Endodermal cell (in vitro differentiated cells): ENCODE measurements at places on chromosomes 1 and 21.

- no peak for DNase-seq
These were observed 3.5 kb downstream of the TIAM1 start for GRCh38 chr21:31340514-31340913.

- no peak for DNase-seq
These were observed 10.5 kb upstream of the SLAMF1 start for GRCh38 chr1:160657250-160657781.

- no peak for DNase-seq
These were observed 201.3 kb upstream of the ADGRL4 start for GRCh38 chr1:79207786-79208185.

DNA sequence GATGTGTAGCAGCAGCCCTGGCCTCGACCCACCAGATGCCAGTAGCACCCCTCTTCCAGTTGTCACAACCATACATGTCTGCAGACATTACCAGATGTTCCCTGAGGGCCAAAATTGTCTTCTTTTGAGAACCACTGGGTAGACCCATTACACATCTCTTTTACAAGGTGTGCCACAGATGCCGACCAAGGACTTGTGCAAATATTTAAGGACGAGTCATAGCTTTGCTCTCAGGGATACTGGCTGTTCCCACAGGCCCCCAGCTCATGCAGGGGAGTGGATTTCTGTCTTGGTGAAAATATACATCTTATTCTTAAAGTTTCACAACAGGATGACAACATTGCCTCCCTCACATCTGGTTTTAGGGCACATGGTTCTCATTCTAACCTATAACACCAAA, 59.4 kb upstream of the ZBTB18 start:
- no peak for DNase-seq

- DNase-seq, result no peak
These were observed 56.6 kb downstream of the TMEM53 start for GRCh38 chr1:44617703-44618029.
